RKO (cell line): ENCODE measurements at places on chromosomes 2 and 18.
A peak's percentile ranks its signal among the peaks of the same experiment; 100 is the strongest.

DNA sequence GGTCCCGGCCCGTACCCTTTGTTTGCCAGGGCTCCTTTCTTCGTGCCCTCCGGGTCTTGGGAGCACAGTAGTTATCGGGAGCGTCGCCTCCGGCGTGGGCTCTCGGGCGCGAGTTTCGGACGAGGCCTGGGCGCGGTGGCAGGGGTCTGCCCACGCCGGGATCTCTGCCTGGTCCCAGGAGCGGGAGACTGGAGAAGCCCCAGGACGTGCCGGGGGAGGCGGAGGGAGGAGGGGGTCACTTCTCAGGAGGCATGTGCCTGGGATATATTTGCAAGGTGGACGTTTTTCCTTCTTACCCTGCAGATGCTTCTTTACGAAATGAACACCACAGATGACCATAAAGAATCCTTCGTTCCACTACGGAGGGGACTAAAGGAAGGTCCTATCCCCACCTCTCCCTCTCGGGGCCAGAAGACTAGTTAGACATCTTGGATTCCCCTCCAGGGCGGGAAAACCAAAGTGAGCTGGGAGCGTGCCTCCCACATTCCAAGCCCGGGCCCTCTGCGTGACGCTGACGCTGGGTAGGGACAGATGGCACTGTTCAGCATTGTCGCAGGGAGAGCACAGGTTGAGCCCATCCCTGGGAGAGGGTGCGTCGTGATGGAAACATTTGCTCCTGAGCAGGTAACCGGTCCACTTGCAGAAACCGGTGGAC, 483 bp upstream of the FHL2 start:
- peak; percentile 88 for DNase-seq

- DNase-seq, result no peak
These were observed 24.2 kb downstream of the ITGB1BP1 start for GRCh38 chr2:9398881-9399780.

DNA sequence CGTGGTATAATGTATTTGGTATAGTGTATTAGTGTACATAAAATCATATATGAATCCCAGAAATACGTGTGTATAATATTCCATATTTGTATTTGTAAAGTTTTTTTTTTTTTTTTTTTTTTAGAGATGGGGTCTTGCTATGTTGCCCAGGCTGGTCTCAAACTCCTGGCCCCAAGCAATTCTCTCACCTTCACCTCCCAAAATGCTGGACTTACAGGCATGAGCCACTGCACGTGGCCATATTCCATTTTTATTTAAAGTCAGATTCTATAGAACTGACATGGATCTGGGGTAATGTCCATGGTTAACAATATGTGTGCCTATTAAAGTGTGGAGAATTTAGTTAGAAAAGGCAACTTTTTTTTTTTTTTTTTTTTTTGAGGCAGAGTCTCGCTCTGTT, 71.5 kb downstream of the ANTXR1 start:
- no peak for DNase-seq

- peak; percentile 37 for DNase-seq
These were observed 401.4 kb downstream of the NBAS start for GRCh38 chr2:15159751-15160177.

DNA sequence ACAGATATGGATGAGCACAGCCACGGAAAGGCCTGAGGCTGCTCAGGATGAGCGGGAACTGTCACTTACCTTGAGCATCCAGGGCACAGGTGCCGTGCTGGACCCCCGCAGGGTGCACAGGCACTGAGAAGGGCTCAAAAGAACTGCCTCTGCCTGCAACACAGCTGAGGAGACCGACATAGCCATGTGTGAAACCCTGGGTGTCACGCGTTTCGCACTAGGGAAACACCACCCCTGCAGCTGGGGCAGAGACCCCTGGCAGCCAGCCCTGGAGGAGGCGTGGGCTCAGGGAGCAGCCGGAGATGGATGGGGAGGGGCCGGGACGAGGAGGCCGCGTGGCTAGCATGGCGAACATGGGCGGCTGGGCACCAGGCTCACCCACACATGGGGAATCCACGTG, 228.9 kb downstream of the EIPR1 start:
- DNase-seq, result no peak

DNA sequence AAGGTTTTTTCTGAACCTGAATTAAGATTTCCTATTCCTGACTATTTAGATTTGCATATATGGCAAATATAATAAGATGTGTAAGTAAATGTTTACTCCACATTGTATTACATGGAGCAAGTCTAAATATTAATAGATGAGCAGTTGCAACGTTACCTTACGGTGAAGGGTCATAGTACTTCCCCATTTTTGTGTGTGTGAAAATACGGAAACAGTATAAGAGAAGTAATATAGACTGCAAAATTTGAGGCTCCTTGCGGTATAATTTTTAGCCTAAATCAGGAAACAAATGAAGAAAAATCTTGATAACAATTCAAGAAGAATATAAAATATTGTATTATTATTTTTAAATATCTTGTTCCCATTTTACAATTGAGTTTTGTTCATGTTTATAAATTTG, 434.2 kb downstream of the GRB14 start:
- no peak for DNase-seq

- DNase-seq, result no peak
These were observed 213.9 kb downstream of the FBXO15 start for GRCh38 chr18:73933685-73934084.

GRCh38 chr2:218990612-218991011, 2.6 kb downstream of the CRYBA2 start:
- no peak for DNase-seq

DNA sequence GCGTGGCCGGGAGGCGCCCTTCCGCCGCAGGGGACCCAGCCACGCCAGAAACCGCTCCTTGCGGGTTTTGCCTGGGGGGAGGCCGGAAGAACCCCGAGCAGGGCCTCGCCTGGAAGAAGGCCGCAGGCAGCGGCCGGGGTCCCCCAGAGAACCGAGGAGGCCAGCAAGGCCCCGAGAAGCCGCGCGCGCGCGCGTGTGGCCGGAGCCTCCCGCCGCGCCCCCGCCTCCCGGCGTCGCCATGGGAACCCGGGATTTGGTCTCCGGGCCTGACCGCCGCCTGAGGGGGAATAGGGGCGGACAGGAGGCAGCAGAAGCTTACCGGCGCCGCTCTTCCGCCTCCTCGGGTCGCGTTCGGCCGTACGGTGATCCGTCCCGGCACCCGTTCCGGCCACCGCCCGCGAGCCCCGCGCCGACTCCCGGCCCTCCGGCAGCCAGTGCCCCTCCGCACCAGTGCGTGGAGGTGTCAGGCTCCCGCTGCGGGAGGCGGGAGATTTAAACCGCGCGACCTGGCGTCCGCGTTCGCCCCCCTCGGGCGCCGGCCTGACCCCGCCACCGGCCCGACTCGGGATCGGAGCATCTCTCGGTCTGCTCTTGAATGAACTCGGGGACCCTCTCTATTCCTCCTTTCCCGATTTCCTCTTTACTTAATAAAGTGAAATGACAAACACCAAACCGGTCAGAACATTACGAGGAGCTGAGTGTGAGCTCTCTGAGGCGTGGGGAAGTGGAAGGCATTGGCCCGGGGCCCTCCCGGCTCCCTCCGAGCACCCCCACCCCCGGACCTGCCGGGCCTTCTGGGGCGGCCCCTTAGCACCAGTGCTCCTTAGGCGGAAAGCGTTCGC, at the start of gene ICA1L:
Gene ICA1L, minus strand, starts transcription at position 467 of the 842 bp plus-strand sequence. CDS start 42,757 bp downstream, outside the sequence.
- peak; percentile 73 for DNase-seq

DNA sequence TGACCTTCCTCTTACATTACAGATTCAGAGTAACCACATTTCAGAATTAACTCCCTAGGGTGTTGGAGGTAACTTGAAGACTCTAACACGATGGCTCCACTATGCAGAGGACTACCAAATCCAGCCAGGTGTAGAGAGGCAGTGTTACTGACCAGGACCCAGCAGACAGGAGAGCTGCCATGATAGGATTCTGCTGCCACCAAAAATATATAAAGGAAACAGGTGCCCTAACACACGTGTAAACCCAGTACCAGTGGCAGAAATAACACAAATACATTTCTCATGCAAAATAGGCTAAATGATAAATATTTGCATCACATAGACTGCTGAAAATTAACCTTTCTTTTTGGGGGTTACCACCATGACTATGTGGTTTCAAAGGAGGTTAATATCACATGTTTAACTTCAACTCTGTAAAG, 7.0 kb downstream of the ZBTB14 start:
- DNase-seq, result no peak

DNA sequence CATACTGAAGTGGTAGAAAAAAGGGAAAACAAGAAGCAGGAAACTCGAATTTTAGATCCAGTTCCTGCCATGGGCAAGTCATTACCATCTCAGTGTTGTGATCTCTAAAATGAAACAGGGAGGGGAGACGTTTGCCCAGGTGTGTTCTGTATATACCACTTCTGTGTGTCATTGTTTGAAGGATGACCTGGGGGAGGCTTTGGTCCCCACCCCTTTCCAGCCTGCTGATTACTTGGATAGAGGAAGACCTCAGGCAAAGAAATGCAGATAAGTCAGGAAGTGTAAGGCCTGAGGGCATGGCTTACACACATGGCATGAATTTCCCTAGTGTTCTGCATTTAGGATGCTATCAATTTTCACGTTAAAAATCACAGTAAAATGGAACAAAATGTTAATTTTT, 205.2 kb upstream of the CXCR4 start:
- no peak for DNase-seq

DNA sequence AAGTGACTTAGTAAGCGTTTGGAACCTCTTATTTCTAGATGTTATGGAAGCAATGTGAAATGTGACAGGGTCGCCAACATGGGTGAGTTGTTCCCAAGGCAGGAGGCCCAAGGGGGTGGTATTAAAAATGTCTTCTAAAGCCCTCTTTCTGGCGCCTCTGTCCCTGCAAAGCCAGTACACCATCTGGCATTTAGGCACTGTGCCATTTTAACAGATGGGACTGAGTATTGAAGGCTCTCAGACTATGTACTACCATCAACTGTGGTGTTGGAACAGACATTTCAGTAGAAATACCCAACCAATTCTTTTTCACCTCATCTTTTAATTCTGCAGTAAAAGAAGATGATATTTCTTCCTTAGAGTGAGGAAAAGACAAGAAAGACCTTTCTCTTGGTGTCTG, 384.5 kb upstream of the MMADHC start:
- no peak for DNase-seq

DNA sequence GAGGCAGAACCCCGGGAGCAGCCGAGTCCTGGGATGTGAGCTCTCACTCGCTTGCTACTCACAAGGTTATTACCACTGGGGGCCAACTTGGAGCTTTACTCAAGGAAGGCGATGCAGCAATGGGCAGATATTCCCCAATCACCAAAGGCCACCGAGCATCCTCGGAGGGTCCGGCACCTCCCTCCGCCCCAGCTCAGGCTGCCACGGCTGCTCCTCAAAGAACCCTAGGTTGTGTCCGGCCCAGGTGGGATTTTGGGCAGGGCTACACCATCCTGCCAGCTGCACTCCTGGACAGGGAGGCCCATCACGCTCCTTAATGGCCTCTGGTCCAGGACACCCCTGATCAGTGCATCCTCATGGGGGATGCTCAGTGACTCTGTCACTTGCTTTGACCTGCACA, 24.8 kb downstream of the FBLN7 start:
- DNase-seq, result no peak

- no peak for DNase-seq
These were observed 3.1 kb downstream of the EVA1A start for GRCh38 chr2:75557474-75558133.

- DNase-seq, result no peak
These were observed 127.8 kb downstream of the ARHGAP28 start for GRCh38 chr18:6857300-6857699.

DNA sequence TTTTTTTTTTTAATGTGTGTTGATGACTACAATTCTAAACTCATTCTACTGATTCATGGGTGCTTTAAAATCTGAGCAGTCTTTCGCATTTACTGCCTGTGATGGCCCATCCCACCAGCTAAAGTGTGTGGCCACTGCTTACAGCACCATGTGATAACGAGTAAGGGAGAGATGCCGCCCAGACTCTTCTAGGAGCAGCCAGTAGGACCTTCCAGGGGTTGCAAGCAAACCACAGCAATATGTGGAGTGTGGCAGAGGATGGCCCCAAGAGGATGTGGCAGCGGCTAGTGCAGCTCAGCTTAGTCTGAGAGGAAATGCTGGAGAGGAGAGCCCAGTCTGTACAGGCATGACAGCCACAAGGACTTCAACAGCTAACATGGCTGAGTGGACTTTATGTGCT, 14.9 kb downstream of the IL1B start:
- DNase-seq, result no peak

DNA sequence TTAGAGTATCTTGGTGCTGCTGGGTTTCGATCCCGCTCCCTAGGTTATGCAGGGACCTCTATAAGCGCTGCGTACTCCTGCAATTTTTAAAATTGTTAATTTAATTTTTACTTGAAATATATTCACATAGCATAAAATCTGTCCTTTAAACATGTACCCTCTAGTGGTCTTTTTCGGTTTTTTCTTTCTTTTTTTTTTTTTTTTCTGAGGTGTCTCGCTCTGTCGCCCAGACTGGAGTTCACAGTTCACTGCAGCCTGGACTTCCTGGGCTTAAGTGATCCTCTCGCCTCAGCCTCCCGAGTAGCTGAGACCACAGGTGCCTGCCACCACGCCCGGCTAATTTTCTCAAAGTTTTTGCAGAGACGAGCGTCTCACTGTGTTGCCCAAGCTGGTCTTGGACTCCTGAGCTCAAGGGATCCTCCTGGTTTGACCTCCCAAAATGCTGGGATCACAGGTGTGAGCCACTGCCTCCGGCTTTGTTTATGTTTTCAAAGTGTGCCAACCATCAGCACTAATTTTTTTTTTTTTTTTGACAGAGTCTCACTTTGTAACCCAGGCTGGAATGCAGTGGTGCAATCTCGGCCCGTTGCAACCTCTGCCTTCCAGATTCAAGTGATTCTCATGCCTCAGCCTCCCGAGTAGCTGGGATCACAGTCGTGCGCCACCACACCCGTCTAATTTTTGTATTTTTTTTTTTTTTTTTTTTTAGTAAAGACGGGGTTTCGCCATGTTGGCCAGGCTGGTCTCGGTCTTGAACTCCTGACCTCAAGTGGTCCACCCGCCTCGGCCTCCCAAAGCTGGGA, 585 bp upstream of the MOB1A start:
- no peak for DNase-seq

DNA sequence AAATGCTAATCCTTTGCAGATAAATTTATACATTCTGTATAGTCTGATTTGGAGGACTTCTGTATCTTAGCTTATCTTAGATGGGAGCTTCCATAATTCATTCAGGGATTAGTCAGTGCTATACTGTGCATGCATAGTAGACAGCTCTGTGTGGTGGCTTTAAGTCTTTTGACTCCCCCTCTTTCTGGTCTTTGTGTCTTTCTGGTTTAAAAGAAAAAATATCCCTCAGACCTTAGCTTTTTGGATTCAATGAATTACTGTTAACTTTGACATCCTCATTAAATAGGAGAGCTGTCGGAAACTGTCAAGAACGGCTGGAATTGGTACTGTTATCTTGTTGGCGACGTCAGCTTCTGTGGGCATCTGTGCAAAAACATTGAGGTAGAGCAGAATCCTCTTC, 130.4 kb downstream of the SPTBN1 start:
- DNase-seq, result no peak

DNA sequence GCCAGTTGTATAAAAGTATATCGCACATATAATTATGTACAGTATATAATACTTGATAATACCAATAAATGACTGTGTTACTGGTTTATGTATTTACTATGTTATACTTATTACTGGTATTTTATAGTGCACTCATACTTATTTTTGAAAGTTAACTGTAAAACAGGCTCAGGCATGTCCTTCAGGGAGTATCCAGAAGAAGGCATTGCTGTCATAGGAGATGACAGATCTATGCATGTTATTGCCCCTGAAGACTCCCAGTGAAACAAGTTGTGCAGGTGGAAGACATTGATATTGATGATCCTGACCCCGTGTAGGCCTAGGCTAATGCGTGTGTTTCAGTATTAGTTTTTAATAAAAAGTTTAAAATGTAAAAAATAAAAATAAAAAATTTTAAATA, 20.3 kb upstream of the ASXL3 start:
- no peak for DNase-seq

- DNase-seq, result no peak
These were observed 126.6 kb upstream of the PDE1A start for GRCh38 chr2:182553483-182553882.
